NCI-H1436 (cell line): ENCODE measurements at places on chromosomes 4 and X.

DNA sequence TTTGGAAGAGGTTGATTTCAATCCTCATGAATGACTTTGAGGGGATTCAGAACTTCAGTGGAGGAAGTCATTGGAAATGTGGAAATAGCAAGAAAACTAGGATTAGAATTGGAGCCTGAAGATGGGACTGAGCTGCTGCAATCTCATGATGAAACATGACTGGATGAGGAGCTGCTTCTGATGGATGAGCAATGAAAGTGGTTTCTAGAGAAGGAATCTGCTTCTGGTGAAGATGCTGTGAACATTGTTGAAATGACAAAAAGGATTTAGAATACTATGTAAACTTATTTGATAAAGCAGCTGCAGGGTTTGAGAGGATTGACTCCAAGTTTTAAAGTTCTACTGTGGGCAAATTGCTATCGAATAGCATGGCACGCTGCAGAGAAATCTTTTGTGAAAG is 27.1 kb downstream of the EVC start:
- DNase-seq, result no peak

DNA sequence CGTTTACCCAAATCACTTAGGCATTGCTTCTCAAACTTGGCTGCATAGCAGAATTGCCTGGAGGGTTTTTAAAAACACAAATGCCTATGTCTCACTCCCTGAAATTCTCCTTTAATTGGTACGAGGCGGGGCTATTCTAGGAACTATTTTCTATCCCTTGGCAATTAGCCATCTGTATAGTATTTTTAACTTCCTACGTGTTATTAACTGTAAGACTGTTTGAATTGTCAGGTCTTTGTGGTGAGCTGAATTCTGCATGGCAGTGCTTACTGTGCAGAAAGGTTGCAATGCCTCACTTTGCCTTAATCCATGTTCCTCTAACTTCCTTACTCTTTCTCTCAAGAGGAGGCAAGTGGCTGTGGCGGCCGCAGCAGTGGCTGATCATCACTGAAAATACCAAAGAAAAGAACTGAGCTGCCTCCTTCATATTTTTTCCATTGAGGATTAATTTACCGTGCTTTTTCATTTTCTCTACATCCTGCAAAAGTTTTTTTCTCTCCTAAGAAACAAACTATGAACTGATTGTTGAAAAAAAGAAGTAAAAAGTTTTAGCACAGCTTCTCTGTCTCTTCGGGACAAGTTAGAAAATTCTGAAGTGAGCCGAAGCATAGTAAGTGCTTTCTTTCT is at the start of gene SHROOM3:
SHROOM3 (plus strand) TSS at position 329 of the 627 bp plus-strand sequence. CDS start 824 bp downstream, outside the sequence.
- DNase-seq, result no peak

GRCh38 chr4:75800972-75801371 is 76.6 kb downstream of the USO1 start:
- DNase-seq, result no peak

DNA sequence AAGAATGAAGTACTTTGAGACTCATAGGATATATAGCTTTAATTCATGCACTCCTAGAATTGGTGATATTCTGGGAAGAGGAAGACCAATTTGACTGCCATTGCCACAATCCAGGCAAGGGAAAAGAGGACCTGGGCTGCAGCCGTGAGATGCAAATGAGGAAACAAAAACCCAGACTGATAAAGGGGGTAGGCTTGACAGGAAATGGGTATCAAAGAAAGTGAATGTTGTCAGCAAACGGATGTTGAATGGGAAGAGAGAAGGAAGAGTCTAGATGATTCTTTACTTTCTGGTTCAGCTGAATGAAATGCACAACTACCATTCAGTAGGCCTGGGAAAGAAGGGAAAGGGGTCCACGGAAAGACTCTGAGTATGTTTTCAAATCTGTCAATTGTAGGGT is 17.1 kb upstream of the ARHGEF6 start:
- DNase-seq, result no peak

GRCh38 chr4:185508181-185508580 is 27.1 kb downstream of the PDLIM3 start:
- DNase-seq, result no peak

- DNase-seq, result no peak
These were observed 52.8 kb downstream of the ZAR1 start for GRCh38 chr4:48542888-48543287.

- no peak for DNase-seq
These were observed 42.2 kb downstream of the SMIM10L2A start for GRCh38 chrX:135463937-135464336.

GRCh38 chr4:26051240-26051639 is 137.2 kb downstream of the SMIM20 start:
- no peak for DNase-seq

DNA sequence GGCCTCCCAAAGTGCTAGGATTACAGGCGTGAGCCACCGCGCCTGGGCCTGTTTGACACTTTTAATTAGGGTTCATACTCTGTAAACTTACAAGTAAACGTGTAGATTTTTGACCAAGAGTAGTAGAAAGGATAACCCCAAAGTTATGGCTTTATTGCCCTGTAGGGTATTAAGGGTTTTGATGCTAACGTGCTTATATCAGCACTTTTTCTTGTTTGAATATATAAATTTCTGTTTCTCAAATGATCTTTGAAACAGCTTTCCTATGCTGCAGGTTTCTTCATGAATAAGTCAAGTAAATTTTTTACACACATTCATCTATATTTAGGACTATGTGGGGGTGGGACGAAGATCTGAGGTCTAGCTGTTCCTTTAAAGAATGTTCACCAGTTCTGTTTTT is 29.3 kb upstream of the REPS2 start:
- no peak for DNase-seq

DNA sequence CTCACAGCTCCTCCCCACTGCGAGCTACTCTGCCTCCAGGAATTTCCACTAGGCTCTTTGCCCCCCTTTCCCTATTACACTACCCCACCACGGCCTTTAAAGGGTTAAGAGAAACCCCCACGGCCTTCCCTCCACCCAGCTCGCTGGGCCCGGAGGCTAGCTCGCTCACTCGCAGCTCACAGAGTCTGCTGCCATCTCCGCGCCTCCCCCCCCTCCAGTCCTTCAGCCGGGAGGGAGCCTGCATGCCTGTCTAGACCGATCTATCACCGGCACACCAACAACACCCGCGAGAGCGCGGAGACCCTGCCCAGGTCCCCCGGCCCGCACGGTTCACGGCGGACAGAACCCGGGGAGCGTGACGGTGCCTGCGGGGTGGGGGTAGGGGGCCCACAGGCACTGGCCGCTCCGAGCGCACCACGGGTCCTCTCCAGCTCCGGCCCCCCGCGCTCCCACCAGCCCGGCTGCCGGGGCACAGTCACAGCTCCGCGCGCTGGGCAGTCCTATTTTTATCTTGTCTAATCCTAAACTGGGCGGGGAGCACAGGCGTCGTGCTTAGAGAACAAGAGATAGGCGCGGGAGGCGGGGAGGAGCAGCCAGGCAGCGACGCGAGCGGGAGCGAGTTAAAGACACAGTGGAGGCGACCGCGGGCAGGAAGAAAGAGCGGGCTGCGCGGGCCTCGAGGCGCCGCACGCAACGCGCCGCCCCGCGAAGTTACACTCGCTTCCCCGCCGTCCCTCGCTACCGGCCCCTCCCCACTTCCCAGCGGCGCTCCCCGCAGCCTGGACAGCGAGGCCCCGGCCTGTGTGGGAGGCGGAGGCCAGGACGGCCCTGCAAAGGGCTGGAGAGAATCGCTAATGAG is 3.5 kb downstream of the BCOR start:
- DNase-seq, result no peak

GRCh38 chr4:177023951-177024350 is 231.2 kb upstream of the VEGFC start:
- no peak for DNase-seq

DNA sequence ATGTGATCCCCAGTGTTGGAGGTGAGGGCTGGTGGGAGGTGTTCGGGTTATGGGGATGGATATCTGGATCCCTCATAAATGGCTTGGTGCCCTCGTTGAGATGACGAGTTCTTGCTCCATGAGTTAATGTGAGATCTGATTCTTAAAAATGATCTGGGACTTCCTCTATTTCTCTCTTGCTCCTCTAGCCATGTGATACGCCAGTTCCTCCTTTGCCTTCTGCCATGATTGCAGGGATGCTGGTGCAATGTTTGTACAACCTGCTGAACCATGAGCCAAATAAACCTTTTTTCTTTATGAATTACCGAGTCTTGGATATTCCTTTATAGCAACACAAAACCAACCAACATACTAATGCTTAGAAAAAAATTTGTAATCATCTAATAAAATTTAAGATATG is 56.6 kb downstream of the STAP1 start:
- no peak for DNase-seq

GRCh38 chrX:14997271-14997670 is 124.0 kb downstream of the MOSPD2 start:
- no peak for DNase-seq
